D721Med (cell line): ENCODE measurements at places on chromosomes 3 and 15.

- DNase-seq = no peak
Measured at GRCh38 chr3:98680723-98681122, 82.4 kb upstream of the ST3GAL6 start.

- DNase-seq = no peak
Measured at GRCh38 chr3:31768479-31769125, 212.5 kb downstream of the OSBPL10 start.

DNA sequence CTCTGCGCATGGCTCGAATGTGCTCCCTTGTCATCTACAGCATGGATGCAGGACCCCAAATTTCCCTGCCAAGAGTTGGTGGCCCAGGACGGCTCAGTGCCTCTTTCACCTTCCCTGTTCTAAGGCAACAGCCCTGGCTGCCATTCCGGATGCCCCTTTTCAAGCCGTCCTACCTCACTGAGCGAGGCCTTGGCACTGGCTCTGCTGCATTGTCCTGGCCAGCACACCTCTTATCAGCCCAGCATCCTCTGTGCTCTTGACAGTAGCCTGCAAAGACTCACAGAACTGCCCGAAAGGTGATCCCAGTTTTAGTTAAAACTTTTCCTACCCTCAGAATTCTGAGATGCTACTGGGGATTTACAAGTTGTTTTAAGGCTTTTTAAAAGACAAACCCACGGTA, 122.0 kb downstream of the MECOM start:
- DNase-seq = no peak

DNA sequence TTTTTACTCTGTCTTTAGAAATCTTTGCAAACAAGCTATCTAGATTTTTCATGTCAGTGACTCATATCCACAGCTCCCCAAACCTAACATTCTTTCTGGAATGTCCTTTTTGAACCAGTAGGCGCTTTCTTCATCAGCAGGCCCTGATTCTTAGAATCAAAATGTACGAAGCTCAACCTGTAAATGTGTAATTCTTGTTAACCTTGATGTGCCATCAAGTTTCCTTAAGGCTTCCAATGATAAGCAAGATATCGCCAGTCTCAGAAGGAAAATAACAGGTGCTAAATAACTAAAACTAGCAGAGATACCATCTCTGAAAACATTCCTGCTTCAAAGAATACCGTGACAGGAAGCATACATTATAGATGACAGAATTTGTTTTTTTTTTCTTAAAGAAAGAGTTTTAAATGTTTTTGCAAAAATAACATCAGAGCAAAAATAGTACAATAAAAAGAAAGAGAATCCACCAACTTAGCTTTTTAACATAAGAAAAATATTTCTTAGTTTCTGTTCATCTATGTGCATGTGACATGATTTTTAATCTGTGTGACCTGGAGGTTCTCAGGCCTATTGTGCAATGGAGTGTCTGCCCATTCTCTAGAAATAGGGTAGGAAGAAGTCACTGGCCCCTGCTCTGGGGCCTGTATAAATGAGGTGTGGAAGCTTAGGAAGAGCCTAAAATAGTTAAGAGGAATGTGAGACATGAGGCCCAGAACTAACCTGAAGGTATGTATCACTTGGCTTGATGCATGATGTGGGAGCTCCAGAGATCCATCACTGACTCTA, 14.7 kb upstream of the SECISBP2L start:
- DNase-seq = no peak

GRCh38 chr15:62977952-62978811, 64.4 kb upstream of the TPM1 start:
- no peak for DNase-seq

GRCh38 chr3:48747015-48747615, 30.1 kb upstream of the IP6K2 start:
- no peak for DNase-seq

GRCh38 chr3:193897731-193898180, 238.2 kb upstream of the HES1 start:
- DNase-seq = no peak

- DNase-seq = no peak
Measured at GRCh38 chr3:168552251-168552650, 456.5 kb upstream of the GOLIM4 start.

- DNase-seq = no peak
Measured at GRCh38 chr3:9113040-9113439, 136.4 kb downstream of the SRGAP3 start.

GRCh38 chr3:19155375-19155774, 7.1 kb downstream of the KCNH8 start:
- DNase-seq = no peak

- DNase-seq = no peak
Measured at GRCh38 chr3:44326019-44326418, 12.5 kb upstream of the TCAIM start.

DNA sequence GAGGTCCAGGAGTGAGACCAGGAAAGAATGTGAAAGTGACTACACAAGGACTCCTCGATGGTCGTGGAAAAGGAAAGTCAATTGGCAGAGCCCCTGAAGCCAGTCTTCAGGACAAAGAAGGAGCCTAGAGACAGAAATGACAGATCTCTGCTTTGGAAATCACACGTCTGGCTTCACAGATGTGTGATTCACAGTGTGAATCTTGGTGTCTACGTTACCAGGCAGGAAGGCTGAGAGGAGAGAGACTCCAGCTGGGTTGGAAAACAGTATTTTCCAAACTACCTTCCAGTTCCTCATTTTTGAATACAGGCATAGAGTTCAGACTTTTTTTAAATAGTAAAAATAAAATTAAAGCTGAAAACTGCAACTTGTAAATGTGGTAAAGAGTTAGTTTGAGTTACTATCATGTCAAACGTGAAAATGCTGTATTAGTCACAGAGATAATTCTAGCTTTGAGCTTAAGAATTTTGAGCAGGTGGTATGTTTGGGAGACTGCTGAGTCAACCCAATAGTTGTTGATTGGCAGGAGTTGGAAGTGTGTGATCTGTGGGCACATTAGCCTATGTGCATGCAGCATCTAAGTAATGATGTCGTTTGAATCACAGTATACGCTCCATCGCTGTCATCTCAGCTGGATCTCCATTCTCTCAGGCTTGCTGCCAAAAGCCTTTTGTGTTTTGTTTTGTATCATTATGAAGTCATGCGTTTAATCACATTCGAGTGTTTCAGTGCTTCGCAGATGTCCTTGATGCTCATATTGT, 6.0 kb downstream of the CCR2 start:
- no peak for DNase-seq
